ENCODE measurements at places on chromosomes 12 and 14.

- DNase-seq: no peak
Measured at GRCh38 chr12:101655393-101655792, 42.0 kb upstream of the CHPT1 start.

GRCh38 chr12:6323340-6323994, 13.0 kb downstream of the PLEKHG6 start:
- DNase-seq: peak; percentile 45

GRCh38 chr12:26648066-26648465, 184.9 kb downstream of the ITPR2 start:
- DNase-seq: no peak

DNA sequence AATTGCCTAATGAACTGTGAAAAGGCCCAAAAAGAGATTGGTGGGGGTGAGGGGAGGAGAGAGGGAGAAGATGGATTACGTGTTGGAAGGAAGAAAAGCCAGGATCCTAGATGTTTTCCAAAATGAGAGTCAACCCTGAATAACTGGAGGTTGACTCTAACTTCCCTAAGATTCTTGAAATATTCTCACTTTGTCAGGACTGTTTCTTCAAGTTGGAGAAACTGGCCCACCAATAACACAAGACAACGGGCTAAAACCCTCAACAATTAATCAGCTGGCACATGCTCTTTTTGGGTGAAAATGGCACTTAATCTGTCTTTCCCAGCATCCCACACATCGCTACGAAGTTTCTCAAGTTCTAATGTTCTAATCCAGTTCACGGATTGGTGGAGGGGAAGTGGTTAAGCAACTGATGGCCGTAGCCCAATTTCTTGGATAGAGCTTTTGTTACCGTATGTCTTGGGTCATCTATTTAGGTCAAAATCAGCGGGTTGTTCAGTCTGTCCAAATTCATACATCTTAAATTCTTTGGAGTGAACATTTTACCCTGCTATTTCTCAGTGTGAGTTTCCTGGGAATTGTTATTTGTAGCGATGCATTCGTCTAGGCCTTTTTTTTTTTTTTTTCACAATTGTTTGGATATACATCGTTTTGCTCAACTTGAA, 49.0 kb downstream of the GPHB5 start:
- DNase-seq: no peak

DNA sequence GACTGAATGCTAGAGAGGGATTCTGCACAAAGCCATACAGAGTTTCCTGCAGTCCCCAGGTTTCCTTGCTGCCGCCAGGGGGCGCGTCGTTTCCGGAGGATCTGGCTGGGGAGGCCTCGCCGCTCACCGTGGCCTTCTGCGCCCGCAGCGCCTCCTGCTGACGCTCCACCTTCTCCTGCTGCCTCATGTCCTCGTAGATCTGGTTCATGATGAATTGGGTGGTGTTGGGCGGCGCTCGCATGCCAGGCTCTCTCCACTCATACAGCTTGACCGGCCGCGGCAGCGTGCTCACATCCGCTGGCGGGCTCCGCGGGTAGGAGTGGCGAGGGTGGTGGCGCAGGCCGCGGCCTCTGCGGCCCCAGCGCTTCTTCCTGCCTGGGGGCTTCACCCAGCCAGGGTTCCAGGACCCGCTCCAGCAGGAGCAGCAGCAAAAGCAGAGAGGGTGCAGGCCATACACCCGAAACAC, 987 bp downstream of the CCER1 start:
- peak; percentile 49 for DNase-seq

DNA sequence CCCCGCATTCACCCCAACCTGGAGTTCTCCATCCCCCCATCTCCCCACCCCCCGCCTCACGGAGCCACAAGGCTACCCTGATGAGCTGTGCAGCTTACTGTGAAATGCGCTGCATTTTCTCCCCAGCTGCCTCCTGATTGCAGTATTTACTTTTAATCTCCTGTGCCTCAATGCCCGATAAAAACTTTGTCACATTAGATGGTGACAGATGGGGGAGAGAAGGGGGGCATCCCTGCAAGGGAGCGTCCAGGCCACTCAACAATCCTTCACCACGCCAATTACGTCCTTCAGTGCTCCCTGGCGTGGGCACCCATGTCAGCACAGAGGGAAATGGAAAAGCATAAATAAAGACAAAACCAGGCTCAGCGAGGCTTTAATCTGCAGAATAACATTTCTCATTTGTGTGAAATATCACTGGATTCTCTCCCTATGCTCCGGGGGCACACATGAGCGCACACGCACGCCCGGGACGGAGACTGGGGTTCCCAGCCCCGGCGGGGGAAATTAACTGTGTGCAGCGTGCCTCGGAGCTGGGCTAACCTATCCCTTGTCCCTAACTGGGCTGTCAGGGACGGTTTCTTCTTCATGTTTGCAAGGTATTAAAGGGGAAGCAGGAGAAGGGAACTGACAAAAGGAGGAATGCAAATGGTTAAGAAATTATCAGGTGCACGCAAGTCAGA, 186.7 kb upstream of the VASH1 start:
- DNase-seq: no peak

GRCh38 chr14:102551995-102552705, 40.3 kb upstream of the RCOR1 start:
- DNase-seq: peak; percentile 87

DNA sequence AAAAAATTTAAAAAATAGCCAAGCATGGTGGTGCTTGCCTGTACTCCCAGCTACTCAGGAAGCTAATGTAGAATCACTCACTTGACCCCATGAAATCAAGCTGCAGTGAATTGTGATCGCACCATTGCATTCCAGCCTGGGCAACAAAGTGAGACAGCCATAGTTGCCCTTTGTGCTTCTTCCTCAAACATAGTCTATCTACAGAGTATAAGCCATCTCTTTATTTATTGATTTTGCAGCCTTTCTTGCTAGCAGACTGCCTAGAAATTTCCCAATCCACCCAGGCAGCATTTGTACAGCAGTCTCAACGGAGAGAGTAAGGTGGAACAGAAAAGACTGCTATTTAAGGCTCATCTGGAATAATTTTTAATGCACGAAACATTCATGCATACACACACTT, 68.8 kb downstream of the IPO8 start:
- no peak for DNase-seq

DNA sequence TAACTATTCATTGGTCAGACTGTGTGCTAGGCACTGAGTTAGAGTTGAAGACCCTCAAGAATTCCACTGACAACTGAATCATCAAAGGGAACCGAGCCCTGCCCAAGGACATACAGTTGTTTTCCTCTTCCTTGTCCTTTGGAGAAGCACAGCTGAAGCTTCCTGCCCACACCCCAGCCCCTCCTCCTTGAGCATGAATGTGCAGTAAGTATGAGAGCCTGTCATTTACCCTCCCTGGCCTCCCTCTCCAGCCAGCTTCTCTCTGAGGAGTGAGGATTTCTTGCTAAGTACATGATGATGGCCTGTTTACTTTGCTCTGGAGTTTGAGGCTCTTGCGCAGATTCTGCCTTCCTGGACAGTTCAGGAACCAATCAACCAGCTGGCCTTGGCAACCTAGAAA, 235.2 kb downstream of the CACNA1C start:
- DNase-seq: no peak

DNA sequence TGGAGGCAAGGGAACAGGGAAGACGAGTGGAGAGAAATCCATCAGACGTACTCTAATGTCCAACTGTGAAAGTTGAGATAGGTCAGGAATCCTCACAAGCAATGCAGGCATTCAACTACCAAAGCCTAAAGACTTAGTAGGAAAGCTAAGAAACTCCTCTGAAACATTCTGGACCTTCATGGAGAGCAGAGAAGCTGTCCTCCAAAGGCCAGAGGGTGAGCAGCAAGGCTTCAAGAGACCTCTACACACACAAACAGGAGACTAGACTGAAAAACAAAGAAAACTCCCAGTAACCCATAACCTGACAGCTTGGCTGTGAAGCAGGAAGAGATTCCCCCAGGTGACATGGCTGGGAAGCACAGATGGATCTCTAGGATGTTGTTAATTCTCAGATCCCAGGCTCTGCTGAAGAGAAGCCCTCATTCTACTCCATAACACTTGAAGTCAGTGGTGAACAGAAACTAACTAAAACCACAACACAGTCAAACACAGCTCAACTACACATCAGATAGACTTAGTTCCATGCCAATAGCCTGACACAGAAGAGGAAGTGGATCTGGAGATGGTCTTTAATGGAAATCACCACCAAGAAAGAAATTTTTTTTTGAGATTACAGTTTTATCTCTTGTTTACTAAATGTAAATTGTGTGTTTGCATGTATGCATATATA, 23.2 kb upstream of the LYZ start:
- no peak for DNase-seq

DNA sequence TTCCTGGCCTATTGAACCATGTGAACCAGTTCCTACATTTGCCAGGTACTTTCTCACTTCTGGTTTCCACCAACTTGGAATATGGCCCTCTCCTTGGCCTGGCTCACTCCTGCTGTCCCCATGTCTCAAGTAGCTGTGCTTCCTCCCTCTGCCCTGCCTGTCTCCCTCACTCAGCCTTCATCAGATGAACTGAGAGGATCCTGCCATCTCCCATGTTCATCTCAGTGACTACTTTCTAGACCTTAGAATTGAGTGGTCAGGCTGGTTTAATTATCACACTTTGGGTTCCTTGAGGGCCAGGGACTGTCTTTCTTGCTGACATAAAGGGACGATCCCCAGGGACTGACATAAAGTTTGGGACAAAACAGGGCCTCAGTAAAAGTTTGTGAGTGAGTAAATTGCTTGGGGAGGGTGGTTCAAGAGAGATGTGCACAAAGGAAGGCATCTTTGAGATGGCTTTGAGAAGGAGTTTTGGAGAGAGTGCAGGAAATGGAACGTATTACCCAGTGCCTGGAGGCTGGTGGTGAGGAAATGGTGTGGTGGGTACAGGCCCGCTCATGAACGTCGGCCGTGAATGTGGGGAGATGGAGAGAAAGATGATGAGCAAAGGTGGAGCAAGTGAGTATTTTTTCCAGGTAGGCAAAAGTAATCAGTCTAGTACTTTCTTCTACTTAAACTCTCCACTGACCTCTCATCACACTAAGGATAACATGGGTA, 20.8 kb downstream of the DYRK2 start:
- no peak for DNase-seq

DNA sequence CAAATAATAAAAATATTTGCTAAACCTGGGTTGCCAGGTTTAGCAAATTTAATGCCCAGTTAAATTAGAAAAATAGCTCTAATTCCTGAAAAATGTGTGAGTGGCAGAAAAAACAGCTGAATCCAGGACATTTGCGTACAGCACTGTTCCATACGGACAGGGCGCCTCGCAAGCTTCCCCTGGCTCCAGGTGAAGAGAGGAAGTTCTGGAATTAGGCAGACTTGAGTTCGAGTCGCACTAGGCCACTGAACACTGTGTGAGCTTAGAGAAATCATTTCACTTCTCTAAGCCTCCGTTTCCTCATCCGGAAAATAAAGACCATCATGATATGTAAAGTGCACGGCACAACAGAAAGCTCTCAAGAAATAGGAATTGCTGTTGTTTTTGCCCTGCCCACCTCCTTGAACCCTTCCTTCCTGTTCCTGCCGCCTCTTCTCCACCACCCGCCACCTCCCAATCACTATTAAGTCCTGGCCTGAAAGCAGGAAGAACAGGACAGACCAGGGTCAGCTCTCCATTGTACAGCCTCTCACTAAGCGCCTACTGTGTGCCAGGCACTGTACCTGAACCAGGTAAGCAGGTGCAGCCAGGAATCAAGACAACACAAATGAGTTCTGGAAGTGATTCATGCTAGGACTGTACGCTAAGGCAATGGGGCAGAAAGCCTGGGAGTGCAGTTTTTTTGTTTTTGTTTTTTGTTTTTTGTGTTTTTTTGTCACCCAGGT, 763 bp upstream of the PHETA1 start:
- DNase-seq: no peak

DNA sequence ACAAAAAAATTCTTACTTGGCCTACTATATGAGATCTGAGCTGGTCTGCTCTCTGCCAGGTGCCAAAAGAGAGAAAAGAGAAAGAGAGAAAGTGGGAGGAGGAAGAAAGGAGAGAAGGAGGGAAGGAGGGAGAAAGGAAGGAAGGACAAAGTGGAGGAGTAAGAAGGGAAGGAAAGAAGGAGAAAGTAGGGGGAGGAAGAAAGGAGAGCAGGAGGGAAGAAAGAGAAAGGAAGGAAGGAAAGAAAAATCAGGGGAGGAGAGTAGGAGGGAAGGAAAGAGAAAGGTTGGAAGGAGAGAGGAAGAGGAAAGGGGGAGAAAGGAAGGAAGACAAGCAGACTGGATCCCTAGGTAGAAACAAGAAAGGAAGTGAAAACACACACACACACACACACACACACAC, 96.8 kb downstream of the RPS29 start:
- no peak for DNase-seq

DNA sequence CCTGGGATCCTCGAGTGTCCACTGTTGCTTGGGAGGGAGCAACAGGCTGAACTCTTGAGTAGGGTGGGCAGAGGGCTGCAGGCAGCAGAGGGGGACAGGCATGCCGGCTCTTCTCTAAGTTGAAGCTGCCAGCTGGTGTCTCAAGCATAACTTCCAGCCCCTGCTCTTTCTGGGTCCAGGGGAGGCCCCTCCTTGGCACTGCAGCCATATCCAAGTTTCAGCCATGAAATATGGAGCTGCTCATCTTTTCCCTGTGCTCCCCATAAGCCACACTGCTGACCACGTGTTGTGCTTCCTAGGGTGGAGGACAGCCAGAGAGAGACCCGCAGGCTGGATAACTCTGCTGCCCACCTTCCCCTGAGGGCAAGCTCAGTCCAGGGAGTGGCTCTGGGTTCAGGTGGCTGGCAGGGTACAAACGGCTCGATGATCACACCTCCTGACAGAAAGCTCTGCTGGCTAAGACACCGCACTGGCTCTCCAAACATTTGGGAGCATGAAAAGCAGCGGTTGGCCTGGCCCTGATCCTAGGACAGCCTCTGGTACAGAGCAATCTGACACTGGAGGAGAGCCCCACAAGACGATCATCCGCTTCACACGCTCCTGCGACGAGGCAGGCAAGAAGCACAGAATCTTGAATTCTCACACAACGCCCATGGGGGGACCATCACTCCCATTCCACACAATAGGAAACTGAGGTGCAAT, 79.6 kb downstream of the PITPNM2 start:
- DNase-seq: no peak

GRCh38 chr12:113473942-113474341, 2.3 kb upstream of the LHX5 start:
- no peak for DNase-seq

DNA sequence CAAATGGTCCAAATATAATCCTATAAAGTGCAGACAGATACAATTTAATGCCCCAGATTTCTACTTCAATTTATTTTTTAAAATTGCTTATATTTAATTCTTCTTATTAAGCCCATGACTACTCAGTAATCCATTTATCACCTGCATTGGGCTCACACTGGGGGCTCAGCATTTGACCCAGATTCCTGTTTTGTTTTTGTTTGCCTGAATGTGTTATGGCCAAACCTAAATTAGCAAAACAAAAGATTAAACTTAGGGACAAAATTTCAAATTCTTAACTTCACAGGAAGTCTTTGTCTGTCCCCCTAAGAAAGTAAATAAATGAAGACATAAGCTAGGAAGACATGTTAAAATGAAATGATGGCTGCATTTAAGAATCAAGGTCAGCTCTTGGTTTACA, 322.3 kb downstream of the RMST start:
- no peak for DNase-seq

- no peak for DNase-seq
Measured at GRCh38 chr12:99066726-99067125, 421.6 kb downstream of the APAF1 start.
